Left renal pelvis (tissue), 4 donors: ENCODE measurements at places on chromosomes 13 and 19.

DNA sequence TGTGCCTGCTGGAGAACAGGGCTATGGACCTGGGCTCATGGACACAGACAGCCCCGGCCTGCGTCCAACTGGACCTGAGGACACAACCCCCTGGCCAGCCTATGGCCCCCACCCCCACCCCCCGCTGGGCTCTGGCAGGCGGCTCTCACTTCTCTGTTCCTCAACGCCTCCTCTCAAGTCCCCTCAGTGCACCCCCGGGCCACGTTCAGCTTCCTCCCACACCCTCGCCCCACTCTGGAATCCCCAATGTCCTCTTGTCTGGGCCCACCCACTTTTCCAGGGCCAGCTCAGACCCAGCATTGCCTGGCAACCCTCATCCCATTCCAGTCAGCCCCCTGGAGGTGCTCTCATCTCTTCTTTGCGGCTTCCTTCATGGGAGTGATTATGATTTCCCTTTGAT, 130.2 kb upstream of the SPACA7 start:
- no peak for DNase-seq

- no peak for DNase-seq
Measured at GRCh38 chr19:8585894-8586750, 8.9 kb upstream of the MYO1F start.

DNA sequence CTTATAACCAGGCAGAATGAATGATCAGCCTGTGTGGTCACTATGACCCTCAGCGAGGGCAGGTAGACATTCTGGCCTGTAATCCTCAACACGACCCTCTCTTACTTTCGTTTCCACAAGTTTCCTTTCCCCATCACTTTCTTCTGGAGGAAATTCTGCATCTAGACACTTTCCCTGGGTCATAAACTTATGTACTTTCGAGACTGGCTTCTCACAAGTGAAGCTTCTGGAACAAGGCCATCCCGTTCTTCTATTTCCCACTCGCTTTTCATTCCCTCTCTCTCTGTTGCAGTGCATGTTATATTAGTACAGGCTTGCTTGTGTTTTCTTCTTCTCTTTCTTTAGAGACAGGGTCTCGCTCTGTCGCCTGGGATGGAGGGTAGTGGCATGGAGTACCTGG, 23.1 kb upstream of the KL start:
- no peak for DNase-seq

DNA sequence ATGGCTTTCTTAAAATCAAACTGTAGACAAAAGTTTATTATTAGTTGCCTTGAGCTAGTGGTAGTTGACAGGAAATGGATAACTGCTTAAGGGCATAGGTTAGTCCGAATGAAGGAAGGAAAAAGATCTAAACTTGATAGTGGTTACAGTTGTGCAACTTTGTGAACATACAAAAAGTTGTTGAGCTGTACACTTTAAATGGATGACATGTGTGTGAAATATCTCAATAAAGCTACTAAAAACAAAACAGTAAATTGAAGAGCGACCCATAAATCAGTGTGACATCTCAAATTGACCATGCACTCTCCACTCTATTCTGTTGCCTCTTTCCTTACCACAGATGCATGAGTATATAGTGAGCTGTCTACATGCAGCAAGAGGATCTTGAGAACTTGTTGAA, 1757.8 kb downstream of the PCDH9 start:
- DNase-seq: no peak

GRCh38 chr19:17090583-17090982, 15.0 kb downstream of the MYO9B start:
- no peak for DNase-seq

DNA sequence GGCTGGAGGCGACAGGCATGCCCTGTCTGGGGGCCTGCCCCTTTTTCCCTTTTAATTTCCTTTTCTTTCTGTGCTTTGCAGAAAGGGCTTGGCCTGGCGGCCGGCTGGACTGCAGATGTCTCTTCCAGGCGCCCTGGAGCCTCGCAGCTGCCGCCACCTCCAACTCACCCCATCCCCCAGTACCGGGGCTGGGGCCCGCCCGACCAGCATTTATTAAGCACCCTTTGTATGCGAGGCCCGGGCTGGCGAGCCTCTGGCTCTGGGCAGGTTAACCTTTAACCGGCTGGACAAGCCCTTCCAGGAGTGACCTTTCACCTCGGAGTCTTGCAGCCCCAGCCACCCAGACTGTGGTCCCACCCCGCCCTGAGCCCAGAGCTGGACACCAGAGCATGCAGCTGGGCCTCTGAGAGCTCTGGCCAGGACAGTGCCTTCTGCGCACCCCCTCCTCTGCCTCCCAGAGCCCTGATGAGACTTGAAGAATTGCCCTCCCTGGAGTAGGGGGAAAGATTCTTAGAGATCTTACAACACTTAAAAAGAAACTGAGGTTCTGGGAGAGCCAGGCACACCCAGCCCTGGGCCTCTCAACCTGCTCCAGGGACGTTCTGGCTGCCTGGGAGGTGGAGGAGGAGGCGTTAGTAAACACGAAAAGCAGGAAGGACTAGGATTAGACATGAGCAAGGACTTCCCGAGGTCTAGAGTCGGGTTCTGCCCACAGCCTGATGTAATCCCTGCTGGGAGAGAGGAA, 1.1 kb upstream of the NR2F6 start:
- DNase-seq: no peak

DNA sequence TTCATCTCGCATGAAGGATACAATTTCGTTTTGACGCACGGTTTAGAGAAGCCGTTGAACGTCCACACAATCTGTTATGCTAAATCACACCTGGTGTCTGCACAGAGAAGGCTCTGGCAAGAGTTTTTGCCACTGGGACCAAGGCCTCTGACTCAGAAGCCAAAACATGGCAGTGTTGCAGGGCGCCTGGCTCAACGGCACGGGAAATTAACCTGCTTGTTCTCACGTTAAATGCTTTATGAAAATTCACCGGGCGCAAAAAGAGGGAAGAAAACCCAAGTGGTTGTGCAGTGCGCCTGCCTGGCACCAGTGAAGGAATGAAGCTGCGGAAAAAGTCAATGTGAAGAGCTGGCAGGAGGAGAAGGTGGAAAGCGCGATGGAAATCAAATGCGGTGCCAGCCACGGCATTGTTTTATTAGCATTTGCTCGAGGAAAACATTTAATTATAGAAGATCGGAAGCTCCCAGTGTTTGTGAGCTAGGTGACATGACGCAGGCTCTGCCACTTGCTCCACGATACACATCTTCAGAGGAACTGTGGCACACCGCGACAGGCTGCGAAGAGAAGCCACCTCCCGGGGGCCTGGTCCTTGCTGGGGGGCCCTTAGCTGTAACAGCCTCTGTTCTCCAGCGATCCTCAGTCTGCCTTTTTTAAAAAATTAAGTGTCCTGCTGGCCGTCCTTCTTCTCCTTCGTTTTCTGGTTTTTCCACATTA, 126.2 kb downstream of the ZIC5 start:
- DNase-seq: no peak

DNA sequence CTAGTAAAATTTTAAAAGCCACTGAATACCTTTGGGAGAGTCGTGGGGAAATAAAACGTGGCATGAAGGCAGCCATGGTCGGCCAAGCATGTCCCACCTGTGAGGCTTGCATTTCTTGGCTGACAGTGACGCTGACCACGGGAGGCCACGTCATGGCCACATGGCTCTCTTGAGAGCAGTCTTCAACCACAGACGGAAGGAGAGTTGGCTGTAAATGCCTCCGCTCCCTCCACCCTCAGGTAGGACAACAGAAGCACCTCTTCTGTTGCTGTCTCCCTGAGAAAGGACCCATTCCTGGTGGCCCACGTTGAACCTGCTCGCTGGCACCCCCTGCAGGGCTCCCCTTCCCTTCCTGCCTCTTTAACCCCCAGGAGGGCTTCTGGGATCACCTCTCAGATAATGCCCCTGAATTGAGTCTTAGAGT, 10.6 kb upstream of the LRRC25 start:
- DNase-seq: no peak

GRCh38 chr19:11269408-11269807, 7.1 kb upstream of the DOCK6 start:
- no peak for DNase-seq

DNA sequence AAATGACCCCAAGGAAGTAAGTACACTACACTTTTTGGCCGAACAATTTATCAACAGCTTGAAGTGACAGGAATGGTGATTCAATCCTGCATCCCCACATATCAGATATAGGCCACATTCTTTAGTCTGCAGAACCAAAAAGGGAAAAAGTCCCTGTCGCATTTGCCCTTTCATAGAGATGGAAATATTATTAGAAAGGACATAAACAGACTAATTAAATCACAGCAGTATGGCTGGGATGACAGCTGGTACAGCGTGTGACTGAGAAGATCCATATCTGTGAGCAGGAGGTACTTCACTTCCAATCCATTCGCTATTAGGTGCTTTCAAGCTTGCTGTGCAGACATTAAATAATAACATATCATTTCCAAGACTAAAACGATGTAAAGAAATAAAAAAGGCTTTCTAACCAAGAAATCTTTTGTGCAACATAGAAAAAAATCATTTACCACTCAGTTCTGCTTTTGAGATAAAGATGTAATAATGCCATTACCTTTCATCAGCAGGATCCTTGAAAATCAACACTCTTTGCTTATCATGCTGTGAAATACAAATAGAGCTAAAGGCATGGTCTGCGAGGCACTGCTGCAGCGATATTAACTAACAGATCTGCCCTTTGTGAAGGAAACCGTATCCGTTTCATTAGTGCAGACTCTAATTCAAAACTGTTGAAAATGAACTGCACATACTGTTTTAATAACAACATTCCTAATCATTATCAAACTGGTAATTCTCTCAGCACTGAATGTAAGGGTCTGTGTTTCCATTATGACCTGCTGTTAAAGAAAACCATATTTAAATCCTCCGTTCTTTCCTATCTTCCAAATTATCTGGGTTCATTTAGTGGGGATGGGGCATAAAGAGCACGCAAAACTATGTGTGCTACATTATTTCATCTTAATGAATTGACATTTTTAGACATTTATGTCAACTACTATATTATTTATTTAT, 245.6 kb downstream of the DACH1 start:
- no peak for DNase-seq

DNA sequence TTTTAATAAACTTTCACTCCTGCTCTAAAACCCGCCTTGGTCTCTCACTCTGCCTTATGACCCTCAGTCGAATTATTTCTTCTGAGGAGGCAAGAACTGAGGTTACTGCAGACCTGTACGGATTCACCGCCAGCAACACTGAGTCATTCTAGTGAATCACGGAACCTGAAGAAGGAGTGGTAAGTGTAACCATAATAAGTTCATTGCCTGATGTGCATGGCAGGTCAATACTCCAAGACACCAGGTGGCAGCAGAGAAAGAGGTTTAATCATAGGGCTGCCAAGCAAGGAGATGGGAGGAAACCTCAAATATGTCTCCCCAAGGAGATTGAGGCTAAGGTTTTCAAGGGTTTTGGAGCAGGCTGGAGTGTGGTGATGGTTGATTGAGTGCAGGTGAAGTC, 204.3 kb upstream of the IPO5 start:
- no peak for DNase-seq

DNA sequence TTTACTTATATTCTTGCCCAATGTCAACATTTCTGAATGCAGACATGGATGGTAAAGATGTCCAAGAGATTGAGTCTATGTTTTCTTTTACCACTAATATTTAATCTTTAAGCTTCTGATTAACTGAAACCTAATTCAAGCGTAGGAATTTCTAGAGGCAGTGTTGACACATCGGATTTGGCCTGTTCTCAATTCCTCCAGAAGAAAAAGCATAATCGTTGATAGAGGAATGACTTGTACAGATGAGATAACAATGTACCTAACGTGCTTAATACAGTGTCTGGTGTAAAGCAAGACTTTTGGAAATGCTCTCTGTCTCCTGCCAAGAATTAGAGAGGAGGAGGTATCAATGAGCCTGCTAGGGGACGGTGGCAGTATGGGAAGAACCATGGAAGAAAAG, 35.2 kb downstream of the SLC15A1 start:
- no peak for DNase-seq

DNA sequence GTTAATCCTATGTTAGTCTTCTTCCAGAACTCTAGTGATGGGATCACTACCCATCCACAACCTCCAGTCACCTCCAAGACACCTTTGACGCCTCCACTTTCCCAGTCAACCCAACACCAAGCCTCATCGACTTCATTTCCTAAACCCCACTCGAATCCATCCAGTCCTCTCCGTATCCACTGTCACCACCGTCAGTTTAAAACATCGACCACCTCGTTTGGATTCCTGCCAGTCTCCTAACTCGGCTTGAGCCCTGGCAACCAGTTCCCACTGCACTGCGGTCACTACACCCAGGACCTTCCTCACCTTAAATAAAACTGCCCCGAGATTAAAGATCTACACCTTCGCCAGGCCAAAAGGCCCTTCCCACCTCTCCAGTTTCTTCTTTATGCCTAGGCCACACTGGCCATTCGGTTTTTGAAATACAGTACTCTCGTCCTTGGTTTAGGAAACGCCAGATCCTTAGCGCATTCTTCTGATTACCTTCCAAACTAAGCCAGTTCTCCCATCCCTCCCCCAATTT, 1.2 kb downstream of the MTIF3 start:
- DNase-seq: no peak

DNA sequence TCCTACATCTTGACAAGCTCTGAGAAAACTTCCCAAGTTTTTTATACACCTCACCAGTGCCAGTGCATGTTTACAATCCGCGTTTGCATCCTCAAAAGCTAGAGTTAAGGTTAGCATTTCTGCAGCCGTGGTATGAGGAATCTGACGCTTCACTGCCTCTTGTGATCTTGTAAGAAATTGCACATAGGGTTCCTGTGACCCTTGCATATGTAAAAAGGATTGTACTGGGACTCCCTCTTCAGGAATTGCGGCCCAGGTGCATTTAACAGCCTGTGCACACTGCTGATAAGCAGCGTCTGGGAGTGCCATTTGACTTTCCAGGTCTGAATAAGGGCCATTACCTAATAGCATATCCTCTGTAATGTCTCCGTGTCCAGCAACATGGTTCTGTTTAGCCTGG, 15.3 kb downstream of the FPR3 start:
- DNase-seq: no peak

DNA sequence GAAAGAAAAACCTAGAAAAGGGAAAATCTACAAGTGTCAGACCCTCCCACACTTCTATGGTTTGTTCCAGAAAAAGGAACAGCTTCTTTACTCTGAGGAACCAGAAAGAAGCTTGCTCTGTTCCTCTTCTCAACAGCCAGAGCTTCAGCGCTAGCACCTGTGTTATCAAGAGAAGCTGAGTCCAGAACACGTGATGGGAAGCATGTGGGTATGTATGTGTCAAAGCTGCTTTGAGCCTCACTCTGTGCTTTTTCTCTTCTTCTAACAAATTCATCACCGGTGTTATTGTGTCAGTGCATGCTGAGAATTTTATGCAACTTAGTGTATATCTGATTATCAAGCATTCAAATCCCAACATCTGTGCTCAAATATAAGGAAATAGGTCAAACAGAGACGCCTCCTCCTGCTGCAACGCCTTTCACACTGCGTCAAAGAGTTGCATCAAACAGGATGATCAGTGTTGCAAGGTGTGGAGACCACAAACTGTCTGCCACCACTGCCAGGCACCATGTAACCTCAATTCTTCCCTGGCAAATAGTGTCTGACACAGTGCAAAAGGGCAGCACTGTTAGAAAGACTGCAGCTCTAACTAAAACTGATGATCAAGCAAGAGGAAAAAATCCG, 83.9 kb downstream of the LRRC63 start:
- no peak for DNase-seq
